ENCODE measurements at places on chromosomes 1 and 21. TPM values are rescaled to one million over a fixed set of nuclear protein-coding genes. Genes with fewer than 3 reads are reported as not detected.

DNA sequence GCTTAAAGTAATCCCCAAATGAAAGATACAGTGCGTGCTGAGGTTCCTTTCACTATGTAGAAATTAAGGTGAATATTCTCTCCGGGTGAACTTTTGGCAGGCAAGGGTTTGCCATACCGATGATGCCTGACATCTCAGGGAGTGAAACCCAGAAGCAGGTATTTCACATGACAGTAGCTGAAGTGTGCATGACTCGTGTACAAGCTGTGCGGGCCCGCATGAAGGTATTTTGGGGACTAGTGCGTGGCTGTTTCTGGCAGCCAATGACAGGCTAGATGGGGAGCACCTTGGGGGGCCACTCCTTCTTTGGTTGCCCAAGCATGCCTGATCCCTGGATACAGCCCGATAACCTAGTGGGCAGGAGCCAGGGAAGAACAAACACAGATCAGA lies 569.0 kb downstream of the SMYD3 start:
- no peaks in the 10 kb centered on the region for H3K4me1 ChIP-seq
- H3K27me3 ChIP-seq: no peaks in the 10 kb centered on the region
- DNase-seq: no peak
- H3K4me3 ChIP-seq: no peak overlapping the region

DNA sequence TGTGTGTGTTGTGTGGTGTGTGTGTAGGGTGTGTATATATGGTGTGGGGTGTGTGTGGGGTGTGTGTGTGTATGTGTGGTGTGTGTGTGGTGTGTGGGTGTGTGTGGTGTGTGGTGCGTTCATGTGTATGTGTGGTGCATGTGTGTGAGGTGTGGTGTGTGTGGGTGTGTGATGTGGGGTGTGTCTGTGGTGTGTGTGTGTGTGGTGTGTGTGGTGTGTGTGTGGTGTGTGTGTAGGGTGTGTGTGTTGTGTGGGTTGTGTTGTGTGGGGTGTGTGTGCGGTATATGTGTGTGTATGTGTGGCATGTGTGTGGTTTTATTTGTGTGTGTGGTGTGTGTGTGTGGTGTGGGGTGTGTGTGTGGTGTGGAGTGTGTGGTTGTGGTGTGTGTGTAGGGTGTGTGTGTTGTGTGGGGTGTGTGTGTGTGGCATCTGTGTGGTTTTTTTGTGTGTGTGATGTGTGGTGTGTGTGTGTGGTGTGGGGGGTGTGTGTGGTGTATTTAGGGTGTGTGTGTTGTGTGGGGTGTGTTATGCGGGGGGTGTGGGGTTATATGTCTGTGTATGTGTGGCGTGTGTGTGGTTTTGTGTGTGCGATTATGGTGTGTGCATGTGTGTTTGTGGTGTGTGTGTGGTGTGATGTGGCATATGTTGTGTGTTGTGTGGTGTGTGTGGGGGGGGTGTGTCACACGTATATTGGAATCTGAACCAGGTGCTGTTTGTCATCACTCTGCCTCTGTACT lies 17.1 kb upstream of the ZBTB21 start:
- no peaks in the 10 kb centered on the region for H3K27me3 ChIP-seq
- H3K4me1 ChIP-seq: no peaks in the 10 kb centered on the region
- DNase-seq: no peak
- H3K4me3 ChIP-seq: no peak overlapping the region

DNA sequence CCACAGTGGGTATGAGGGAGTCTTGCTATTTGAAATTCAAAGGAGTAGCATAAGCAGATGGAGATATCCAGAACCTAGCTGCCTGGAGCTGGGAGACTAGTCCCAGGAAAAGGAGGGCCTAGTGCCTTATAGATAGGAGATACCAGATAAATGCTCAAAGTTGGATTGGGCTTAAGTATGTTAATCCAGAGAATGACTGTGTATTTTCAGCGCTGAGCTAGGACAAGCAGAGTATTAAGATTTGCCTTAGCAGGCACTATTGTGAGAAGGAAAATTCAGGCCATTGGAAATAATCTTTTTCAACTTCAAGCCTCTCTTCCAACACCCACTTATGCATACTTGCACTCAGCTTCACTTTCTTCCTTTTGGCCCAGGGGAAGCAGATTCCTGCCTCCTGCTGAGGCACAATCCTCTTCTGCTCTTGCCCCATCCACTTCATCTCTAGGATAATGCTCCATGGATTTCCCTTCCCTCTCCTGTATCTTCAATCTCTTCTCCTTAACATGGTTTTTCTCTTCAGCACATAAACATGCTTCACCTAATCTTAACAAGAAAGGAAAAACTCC lies 21.1 kb downstream of the PIK3C2B start:
- peaks cover 29% of the 10 kb centered on the region for H3K4me1 ChIP-seq
- H3K36me3 ChIP-seq: no peaks in the 10 kb centered on the region
- DNase-seq: no peak
- H3K4me3 ChIP-seq: no peak overlapping the region

Gene LRRC7
- total RNA-seq: not detected

Gene PTTG1IP
- 263 TPM for total RNA-seq

- H3K36me3 ChIP-seq: no peaks in the 10 kb centered on the region
- no peak for DNase-seq
- H3K4me1 ChIP-seq: peaks cover 6% of the 10 kb centered on the region
- H3K4me3 ChIP-seq: no peak overlapping the region
Measured at GRCh38 chr1:228009116-228009827, 2.5 kb downstream of the WNT3A start.

Gene STUM
- total RNA-seq: 0.15 TPM

Data from left lung (tissue), 14 donors.